ENCODE measurements at places on chromosomes 1 and 21.

- no peak for DNase-seq
These were observed 26.8 kb upstream of the MACF1 start for GRCh38 chr1:39177706-39178105.

DNA sequence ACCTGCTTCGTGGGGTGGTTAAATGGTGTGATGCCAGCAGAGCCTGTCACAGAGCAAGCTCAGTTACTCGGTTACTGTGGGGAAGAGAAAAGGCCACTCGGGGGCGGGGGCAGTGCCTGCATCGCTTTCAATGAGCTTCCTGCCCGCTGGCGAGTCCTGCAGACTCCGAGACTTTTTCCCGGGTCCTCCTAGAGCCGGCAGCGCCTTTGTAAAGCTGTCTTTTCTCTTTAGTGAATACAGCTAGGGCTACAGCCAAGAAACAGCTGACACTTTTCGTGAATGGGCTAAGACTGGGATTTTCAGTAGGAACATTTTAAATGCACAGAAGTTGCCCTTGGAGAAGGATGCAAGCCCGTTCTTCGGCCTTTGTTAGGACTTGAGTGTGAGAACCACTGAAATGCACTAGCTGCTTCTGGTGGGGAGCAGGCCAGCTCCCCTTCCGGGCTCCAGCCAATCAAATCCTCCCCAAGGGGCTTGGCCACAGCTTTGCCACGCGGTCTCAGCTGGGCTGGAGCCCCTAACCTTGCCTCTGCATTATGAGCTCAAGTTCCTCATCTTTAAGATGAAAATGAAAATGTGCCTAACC lies 23.4 kb upstream of the EFHD2 start:
- DNase-seq: no peak

- peak; percentile 72 for DNase-seq
These were observed at the start of gene CFAP126 for GRCh38 chr1:161367684-161368400. Gene CFAP126 (minus strand): TSS chr1:161367876. CDS start chr1:161367868, 8 bp downstream.

DNA sequence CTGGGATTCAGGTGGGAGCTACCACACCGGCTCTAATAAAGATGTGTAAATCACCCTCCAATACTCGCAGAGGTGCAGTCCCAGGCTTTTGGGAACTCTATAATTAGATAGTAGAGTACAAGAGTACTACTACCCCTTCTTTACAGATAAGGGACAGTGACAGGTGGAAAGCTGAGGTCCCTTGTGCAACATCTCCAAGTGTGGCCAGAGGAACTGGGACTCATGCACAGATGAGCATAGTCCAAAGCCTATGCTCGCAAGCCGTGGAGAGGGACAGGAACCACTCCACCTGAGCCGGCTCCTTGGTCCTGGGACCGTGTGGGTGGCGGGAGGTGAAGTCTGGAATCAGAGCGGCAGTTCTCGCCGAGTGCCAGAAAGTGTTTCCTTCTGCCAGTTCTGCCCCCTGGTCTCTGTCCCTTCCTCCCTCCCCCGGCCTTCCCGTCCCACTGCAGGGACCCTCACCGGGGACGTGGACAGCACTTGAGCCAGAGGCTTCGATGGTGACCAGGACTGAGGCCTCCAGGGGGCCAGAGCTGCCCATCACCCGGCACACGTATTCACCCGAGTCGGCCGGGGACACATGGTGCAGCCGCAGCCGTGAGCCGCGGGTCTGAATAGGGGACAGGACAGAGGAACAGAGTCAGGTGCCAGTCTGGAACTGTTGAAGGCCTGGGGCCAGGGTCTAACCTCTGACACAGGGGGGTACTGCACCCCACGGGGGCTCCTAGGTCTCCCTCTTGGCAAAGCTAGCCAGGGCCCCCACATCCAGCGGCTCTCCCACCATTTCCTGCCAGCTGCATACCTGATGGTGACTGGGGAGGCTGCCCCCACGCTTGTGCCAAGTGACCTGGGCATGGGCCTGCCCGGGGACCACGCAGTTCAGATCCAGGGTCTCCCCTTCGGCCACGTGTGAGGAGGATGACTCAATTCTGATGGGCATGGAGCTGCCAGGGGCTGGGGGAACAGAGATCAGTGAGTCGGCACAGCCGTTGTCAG lies 33.9 kb downstream of the LDLRAD2 start:
- DNase-seq: no peak

DNA sequence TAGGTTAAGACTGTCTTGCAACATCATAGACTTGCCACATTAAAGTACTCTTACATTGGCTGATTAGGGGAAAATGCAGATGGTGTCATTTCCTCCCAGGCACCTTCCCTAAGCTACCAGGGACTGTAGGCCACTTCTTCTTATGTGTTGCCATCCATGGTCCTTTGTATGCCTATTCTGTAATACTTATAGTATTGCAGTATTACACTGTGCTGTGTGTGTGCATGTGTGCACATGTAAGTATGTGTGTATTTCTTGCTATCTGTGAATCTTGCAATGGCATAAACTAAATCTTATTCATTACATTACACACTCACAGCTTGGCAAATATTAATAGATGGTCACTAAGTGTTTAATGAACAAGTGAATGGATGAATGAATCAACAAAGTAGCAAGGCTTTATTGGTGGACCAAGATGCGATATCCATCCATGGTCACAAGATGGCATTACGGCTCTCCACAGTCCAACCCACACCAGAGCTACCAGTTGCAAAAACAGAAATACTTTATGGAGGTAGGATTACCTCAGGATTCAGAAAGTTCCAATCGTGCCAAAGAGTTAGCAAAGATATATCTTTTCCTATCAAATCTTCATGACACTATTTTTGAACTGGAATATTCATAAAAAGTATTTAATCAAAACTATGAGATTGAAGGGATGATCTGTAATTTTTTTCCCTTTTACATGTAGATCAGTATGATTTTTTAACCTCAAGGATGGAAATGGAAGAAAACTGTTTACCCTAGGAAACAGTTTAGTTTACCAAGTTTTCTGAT lies 160.2 kb downstream of the DENND1B start:
- no peak for DNase-seq

DNA sequence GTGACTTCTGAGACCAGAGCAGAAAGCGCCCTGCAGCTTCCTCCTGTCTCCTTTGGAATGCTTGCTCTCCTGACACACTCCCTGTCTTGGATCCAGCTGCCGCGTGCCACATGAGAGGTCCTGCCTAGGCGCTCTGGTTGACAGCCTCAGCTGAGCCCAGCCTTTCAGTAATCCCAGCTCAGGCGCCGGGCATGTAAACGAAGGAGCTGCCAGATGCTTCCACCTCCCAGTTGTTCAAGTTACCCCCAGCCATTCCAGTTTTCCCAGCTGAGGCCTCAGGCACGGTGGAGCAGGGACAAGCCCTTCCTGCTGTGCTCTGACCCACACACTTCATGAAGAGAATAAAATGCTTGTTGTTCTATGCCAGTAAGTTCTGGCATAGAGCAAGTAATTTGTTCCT lies 14.3 kb upstream of the CD34 start:
- no peak for DNase-seq

DNA sequence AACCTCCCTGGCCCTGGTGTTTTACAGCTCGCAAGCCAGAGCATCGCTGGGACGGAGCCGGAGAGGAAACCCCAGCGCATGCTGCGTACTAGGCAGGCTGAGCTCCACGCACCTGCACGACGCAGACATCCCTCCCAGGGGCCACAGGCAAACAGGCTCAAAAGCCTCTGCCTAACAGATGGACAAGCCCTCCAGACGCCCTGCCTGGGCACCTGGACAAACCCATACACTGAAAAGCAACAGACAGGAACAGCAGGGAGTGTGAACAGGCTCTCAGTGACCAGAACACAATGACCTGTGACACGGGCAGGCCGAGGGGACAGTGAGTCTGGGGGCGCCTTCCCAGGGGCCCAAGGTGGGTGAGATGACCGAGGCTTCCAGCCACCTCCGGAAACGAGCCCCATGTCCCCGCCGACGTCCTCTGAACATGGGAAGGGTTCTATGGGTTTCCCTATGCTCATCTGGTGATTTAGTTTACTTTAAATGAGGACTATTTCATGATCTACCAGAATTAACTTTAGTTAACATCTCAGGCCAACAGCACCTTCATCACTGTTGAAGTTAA lies 40.3 kb downstream of the NPHP4 start:
- DNase-seq: no peak

- no peak for DNase-seq
These were observed 21.4 kb downstream of the COL6A1 start for GRCh38 chr21:46002841-46003574.

DNA sequence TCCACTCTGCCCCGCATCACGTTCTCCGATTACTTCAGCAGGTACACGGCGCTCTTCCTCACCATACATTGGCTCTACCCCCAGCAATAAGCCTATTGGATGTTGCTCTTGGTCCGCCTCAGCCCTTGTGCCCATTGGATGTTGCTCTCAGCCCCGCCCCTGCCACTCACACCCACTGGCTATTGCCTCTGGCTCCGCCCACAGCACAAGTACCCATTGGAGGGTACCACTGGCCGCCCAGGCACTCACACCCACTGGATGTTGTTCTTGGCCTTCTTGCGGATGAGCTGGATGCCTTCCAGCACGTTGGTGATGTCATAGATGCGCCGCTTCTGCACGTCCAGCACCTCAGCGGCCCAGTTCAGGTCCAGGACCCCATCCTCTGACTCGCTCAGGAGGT lies 9.4 kb downstream of the E2F2 start:
- DNase-seq: no peak

- no peak for DNase-seq
These were observed 14.0 kb upstream of the BMP8B start for GRCh38 chr1:39802496-39803260.

DNA sequence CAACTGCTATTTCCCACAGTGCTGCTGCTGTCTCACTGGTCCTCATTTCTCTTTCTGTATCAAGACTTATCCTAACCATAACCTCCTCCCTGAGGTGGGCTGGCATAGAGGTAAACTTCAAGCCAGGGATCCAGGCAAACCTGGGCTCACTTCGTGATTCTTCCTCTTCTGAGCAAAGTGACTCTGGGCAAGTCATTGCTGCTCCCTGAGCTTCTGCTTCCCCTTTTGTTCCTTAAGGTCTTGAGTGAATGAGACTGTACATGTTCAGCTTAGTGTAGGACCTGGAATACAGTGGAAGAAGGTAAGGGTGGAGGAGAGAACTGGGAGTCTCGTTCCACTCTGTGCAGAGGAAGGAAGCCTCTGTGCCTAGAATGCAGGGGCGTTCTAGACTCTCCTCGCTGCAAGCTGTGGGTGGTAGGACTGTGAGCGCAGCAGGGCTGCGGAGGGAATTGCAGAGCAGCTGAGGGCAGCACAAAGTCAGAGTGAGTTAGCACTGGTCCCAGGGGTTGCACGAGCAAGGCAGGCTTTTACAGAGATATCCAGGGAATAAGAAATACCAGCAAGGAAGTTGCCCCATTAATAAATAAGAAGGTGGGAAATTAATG lies 11.4 kb upstream of the ERI3 start:
- DNase-seq: no peak

GRCh38 chr1:115123116-115123515 lies 33.8 kb upstream of the TSPAN2 start:
- DNase-seq: no peak

DNA sequence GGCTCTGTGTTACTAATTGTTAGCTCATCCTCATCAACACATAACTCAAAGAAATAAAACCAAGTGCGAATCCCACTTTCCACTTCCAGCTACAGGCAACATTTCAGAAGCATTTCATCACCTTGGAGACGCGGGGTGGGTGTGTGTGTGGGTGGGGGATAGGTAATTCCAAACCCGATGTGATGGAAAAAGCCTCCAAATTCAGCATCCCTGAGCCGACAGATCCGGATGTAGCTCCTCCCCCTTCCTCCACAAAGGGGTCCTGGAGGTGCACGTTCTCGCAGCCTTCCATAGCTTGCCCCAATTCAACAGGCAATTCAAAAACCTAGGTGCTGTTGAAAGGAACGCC lies 486 bp downstream of the HSPA13 start:
- no peak for DNase-seq

- no peak for DNase-seq
These were observed 105.5 kb downstream of the NPHP4 start for GRCh38 chr1:5886541-5887348.

DNA sequence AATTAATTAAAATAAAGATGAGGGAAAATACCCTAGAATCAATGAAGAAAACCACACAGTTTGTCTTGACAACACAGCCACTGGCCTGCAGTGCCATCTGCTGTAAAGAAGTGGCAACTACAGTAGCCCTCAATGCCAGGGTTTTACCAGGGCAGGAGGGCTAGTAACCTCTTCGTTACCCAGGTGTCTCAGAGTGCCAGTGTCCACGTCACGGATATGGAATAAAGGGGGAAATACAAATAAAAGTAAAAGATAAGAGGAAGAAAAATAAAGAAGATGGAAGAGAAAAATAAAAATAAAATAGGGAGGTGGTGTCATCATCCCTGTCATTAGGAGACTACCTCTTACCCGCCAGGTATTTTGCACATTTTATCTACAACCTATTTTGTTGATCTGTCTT lies 14.2 kb upstream of the SLC44A3 start:
- DNase-seq: peak; percentile 55

DNA sequence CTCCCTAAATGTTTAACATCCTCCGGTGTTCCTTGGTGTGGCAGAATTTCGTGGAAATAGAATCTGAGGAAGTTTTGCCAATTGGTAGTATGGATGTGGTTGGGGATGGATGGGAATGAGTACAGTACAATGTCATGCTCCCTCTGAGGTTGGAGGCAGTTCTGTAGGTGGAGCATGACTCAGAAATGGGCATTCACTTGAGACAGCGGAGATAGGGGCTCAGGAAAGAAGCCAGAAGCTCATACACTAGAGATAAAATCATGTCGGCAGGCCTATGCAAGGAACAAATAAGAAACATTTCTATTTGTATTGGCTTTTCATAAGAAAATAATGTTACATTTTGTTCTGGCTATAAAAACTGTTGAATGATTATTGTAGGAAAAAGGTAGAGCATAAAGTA lies 196.0 kb downstream of the URB2 start:
- no peak for DNase-seq

- peak; percentile 68 for DNase-seq
These were observed at the start of gene METTL18 for GRCh38 chr1:169794530-169795416. Gene METTL18 (minus strand): TSS chr1:169794907. CDS start chr1:169793695, 1,212 bp downstream.

DNA sequence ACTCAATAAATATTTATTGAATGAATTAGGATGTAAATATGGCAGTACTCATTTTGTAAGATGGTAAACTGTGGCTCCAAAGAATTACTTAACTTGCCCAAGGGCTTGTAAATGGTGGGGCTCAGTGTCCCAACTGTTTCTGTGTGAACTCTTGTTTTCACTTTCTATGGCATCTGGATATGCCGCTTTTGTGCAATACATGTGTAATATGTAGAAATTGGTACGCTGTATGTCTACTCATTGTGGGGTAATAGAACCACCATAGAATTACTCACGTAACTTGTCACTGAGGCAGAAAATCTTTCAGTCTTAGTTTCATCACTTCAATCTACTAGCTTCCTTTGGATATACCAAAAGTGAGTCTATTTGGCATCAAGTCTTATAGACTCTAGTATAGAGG lies 977 bp downstream of the PRPF3 start:
- DNase-seq: no peak

- DNase-seq: no peak
These were observed 218.3 kb downstream of the S1PR1 start for GRCh38 chr1:101455166-101455565.

- DNase-seq: no peak
These were observed 286.3 kb upstream of the SGIP1 start for GRCh38 chr1:66247415-66248208.

GRCh38 chr1:57788313-57788712 lies 364.5 kb upstream of the DAB1 start:
- DNase-seq: no peak
